ENCODE measurements at places on chromosomes 6 and 20.

DNA sequence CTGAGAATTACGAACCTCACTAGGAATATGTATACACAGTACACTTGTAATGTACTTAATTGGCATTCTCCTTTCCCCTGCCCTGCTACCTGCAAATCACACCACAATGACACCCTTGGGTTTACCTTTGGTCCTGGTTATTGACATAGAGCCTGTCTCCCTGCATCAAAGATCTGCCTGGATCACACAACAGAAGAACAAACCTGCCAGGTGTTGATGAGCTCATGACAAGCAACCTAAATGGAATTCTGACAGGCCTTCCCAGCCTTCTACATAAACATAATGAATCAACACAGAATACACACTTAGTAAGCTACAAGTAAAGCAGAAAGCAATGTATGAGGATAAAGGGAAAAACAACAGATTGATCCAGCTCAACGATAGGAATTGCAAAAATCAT is 95.6 kb downstream of the HDGFL1 start:
- DNase-seq: no peak

DNA sequence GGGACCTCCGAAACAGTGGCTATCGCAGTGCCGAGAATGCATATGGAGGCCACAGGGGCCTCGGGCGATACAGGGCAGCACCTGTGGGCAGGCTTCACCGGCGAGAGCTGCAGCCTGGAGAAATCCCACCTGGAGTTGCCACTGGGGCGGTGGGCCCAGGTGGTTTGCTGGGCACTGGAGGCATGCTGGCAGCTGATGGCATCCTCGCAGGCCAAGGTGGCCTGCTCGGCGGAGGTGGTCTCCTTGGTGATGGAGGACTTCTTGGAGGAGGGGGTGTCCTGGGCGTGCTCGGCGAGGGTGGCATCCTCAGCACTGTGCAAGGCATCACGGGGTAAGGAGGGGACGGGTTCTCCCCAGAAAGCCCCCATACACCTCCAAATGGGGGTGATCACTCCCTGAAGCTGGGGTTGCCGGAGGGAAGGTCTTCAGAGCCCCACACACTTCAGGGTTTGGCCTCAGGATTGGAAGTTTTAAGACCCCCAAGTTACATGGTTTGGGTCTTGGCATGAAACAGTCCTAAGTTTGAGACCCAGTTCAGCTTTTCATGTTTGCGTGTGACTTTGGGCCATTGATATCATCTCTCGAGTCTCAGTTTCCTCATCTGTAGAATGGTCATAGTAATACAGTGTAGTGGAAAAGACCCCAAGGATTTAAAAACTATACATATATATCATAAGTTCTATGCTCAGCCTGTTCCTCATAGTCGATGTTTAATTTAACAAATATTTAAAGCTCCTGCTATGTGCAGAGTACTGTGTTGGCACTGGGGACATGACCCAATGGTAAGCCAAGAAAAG is 4.3 kb downstream of the BPIFB4 start:
- no peak for DNase-seq

- no peak for DNase-seq
Observed at GRCh38 chr6:75261299-75261698, 17.7 kb upstream of the COX7A2 start.

GRCh38 chr20:675453-676314 is at the start of gene SCRT2:
Gene SCRT2 (minus strand): TSS chr20:675802. CDS start chr20:675601, 201 bp downstream.
- DNase-seq: no peak

DNA sequence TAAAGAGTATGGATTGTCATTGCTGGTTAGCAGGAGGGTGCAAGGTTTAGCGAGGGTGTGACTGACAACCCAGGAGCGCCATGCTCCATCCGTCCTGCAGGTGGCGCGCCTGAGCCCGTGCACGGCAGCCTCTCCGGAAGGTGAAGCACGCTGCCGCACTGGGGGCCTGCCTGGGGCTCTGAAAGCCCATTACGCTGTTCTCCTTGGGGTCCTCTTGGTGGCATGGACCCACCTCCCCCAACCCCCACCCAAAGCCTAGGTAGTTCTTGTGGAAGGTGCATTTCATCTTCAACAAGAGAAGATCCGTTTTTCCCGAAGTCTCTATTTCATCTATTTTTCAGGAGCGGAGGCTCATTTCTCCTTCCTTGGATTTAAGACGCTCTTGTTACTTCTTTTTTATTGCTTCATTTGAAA is 197.4 kb upstream of the KCNG1 start:
- no peak for DNase-seq

DNA sequence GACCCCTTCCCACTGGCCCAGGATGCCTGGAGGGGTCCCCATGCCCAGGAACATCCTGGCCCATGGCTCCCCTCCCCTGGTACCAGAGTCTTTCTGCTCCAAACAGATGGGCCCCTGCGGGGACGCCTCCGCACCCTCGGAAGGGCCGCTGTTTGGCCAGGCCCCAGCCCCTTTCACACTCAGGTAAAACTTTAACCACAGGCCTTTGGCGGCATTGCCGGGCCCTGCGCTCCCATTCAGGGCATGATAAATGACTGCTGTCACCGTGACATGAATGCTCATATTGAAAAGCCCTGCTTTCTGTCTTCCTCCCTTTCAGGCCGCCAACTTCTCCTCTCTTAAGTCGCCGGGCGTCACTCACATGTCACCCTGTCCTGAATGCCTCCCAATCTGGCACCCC is 141.5 kb upstream of the TOP1 start:
- no peak for DNase-seq
